ENCODE measurements at places on chromosomes 5 and 9.

DNA sequence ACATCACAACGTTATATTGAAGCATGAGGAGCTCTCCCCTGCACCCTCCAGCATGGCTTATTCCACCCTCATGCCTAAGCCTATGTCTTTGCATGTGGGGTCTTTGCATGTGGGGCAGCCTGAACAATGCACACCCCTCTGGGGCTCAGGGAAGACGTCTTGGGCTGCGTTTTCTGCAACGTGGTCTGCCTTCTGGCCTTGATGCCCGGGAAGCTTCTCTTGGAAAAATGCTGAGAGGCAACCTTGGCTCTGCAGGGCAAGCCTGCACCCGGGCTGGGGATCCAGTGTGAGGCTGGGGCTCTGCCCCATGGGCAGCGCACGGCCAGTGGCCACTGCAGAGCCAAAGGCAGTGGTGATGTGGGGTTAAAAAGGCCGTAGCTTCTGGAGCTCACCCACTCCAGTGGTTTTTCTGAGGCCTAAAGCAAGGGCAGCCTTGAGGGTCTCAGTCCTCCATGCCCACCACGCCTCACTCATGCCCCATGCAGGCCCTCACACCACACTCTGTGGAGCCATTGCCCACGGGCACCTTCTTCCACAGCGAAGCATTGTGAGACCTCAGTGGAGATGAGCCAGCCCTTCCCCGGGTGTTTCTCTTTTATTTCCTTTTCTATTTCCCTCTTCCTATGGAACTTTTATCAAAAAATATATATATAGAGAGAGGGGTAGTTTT lies 112.2 kb downstream of the MRPL36 start:
- no peak for DNase-seq

DNA sequence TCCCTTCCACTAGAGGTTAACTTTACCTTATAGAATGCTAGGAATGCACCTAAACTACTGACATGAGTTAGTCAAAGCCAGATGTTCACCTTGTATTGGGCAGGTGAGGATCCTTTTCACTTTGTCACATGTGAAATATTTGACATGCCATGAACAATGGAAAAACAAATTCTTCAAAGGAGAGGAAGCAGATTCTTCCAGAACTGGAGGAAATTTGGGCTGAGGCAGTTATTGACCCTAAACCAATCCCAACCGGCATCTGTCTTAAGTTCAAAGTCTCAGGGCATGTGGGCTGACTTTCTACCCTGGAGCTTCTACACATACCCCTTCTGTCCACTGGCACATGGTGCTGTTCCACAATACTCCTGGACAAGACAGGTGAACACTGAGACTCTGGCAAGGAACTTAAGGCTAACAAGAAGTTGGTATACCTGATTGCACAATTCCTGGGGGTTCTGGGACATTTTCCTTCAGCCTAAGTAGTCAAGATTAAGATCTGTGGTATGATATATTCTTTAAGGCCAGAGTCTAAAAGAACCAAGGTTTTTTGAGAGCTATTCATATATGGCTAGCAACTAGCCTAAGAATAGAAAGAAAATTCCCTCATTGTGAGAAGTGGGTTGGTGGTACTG lies 2.6 kb downstream of the VLDLR start:
- no peak for DNase-seq

GRCh38 chr5:124865603-124866354 lies 119.3 kb upstream of the ZNF608 start:
- DNase-seq, result no peak

DNA sequence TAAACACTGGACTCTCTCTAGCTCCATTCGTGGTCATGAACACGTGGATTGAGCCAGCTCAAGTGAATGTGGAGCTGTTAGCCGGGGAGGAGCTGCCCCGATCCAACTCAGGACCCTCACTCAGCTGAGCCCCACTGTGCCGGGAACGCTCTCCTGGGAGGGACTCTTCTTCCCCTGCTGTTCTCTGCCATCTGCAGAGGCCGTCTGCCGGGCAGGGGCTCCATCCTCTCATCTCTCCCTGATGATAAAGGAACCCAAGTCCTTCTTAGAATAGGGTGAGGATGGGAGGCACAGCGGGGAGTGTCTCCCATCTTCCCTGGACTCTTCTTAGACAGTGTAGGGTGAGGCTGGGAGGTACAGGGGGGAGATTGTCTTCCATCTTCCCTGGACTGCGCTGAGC lies 120.5 kb upstream of the IRX4 start:
- DNase-seq, result no peak

- DNase-seq, result no peak
These were observed 97.2 kb downstream of the CARTPT start for GRCh38 chr5:71816307-71816706.

- DNase-seq, result no peak
These were observed 128.9 kb upstream of the IL12B start for GRCh38 chr5:159459132-159459627.

GRCh38 chr5:143277536-143277935 lies 126.0 kb downstream of the NR3C1 start:
- no peak for DNase-seq

DNA sequence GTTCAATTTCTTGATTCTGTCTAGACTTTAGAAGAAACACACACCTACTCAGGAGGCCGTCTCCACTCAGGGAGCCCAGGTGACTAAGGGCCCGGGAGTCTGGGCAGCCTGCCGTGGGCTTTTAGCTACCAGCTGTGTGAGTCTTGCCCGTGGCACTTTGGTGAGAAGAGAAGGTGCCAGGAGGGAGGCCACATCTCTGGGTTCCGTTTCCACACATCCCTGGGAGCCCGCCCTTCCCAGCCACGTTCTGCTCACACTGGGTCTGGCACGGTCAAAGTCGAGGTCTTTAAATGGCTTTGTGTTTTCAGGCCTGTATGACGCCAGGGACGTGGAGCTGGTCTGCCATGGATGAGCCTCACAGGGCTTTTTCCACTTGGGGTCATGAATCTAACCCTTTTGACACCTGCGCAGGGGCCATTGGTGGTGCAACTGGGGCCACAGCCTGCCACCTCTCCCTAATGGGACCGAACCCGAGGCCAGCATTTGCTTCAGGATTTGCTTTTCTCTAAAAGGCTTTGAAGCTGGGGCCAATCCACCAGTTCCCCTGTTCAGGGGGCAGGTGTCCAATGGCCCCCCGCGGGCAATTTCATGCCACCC lies 17.2 kb upstream of the FCN2 start:
- no peak for DNase-seq

DNA sequence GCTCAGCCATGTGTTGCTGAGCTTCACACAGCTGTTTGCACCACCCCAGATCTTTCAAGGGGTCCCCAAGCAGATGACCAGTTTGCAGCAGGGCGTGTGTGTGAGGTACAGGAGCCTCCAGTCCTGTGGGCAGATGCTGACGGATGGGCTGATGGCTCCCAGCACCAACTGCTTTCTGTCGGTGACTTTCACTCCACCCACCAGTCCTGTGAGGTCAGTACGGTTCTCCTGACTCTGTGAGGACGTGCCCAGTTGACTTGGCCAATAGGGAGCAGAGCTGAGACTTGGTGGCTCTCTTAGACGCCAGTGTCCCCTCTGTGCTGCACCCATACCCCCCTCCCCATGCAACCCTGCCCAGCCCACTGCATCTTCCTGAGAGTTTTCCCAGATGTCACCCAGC lies 19.7 kb downstream of the COL5A1 start:
- DNase-seq, result no peak

DNA sequence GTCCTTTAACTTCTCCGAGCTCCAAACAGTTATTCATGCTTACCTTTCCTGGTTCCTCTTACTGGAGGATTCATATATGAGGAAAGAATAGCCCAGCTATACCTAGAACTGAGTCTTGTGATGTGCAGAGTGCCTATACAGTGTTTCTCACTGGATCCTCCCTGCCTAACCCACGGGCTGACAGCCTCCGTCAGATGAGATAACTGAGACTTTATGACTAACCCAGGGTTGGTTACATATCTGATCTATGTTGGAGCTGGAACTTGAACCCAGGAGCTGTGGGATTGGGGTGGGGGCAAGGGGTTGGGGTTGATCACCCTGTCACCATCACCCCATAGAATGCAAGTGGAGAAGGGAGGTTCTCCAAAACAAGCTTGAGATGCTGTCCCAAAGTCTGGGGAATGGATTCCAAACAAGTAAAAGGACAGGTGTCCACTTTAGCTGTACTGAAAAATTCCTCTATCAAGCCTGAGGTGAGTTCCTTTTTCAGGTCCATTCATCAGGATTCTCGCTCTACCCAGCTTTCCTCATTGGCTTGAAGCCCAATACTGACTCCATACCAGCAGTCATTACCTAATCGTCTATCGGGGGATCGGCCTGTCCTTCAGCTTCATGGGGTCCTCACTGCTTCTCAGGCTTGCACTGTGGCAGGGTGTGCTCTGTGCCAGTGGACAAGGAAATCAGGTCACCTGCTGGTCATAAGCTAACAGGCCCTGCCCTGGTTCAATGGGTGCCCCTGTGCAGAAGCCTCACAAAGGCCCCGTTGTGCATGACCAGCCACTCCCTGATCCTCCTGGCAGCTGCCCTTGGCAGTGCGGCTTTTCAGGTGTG lies 100.6 kb downstream of the ARHGAP26 start:
- no peak for DNase-seq

GRCh38 chr5:125411071-125411743 lies 664.8 kb upstream of the ZNF608 start:
- peak; percentile 68 for DNase-seq

DNA sequence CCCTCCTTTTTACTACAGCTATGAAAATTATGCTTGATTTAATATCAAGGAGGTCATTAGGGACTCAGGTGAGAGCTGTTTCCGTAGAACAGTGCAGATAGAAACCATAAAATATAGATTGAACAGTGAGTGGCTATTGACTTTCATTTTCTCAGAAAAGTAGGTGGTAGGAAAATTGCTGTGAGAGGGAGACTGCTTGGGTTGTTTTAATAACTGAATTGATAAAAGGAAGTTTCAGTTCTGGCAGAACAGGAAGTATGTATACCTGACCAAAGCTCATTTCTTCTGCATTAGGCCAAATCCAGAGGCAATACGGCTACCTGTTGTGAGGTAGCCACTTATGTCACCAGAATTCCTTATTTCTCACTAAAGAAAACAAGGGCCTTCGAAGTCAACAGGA lies 761.7 kb upstream of the ARRDC3 start:
- no peak for DNase-seq

Measured in GM12864 (cell line).